CMK (cell line): ENCODE measurements at places on chromosomes 2 and 18.

- DNase-seq = no peak
Measured at GRCh38 chr2:65686928-65687521, 254.6 kb upstream of the SPRED2 start.

DNA sequence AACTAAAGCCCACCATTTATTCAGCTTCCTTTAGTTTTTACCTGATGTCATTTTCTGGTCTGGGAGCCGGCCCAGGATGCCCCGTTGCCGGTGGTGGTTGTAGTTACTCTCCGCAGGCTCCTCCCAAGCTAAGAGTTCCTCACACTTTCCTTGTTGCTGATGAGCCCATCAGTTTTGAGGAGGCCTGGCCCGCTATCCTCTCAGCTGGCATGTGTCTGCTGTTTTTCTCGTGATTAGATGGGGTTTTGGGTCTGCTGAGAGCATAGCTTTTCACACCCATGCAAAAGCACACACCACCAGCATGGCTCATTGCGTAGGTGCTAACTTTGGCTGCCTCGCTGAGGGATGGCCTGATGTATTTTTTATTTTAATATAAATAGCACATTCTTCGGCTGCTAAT is 72.1 kb downstream of the PSMG2 start:
- no peak for DNase-seq

- DNase-seq = peak; percentile 98
Measured at GRCh38 chr2:55419679-55420438, at the start of gene CCDC88A. TSS of gene CCDC88A (minus strand) at chr2:55419856. CDS start at chr2:55419079, 777 bp downstream.

- DNase-seq = no peak
Measured at GRCh38 chr2:106156305-106157296, 37.5 kb downstream of the UXS1 start.

DNA sequence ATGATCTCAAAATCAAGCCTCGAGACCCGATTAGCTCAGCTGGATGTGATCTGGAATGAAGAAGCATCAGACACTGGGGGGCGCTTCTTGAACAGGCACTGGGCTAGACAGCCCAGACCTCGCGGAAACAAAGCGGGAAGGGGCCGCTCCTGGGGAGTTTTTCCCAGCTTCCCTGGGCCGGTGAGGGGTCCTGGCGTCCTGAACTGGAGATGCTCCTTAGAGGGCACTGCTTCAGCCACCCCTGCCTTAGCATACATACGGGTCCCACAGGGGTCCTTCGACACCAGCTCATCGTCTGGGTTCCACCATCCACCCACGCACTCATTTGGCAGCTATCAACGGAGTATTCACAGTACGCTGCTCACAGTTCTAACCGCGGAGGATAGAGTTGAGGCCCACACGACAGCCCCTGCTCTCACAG is 146.7 kb downstream of the TSN start:
- DNase-seq = no peak

DNA sequence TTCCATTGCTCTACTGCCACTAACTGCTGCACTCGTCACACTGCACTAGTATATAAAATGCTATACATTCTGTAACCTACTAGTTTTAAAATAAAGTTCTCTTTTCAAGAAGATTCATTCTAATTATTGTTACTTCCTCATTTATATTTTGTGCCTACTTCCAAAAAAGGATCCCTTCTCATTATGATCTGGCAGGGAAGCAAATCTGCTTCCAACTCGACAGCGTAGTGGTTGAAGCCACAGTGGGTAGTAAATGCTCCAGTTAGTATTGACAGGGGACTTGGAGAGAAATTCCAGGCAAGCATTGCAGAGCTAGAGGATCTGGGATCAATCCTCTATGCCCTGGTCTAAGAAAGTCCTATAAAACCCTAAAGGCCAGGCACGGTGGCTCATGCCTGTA is 53.3 kb upstream of the AP1S3 start:
- DNase-seq = no peak

- no peak for DNase-seq
Measured at GRCh38 chr2:147657086-147658000, 187.5 kb upstream of the ACVR2A start.

GRCh38 chr2:233418761-233419546 is 64.7 kb downstream of the DGKD start:
- no peak for DNase-seq

DNA sequence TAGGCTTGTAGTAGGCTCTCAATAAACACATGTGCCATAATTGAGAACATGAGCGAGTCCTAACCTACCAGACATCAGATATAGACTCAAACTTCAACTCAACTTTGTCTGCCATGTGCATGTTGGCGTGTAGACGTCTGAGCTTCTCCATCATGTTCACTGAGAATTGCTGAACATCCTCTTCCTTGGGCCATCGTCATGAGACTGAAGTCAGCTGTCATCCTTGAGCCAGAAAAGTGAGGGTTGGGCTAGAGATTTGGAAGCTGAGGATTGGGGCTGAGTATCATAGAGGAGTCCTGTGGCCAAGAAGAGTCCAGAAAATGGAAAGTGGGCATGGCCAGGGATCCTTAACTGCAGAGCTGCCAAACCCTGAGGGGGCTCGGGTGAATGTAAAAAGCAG is 7.8 kb upstream of the EFR3B start:
- no peak for DNase-seq
